NCI-H1048 (cell line): ENCODE measurements at places on chromosomes 1 and 21.

- no peak for DNase-seq
Measured at GRCh38 chr1:14366091-14367018, 232.1 kb upstream of the KAZN start.

DNA sequence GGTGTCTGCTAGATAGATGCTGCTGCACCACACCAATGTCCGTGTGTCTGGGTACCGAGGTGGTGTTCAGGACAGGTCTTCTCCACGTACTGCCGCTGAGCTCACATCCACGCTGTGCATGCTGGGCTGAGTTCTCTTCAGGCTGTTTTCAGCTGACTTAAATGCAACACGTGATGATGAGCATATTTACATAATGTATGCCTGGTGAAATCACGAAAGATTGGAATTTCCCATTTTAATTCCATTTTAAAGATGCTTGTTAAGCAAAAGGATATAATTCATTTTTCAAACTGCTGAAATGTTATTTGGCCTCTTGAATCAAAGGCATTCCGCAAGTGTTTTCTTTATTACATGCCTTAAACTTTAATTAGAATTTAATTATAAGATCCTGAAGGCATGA, 107.9 kb downstream of the FGGY start:
- no peak for DNase-seq

DNA sequence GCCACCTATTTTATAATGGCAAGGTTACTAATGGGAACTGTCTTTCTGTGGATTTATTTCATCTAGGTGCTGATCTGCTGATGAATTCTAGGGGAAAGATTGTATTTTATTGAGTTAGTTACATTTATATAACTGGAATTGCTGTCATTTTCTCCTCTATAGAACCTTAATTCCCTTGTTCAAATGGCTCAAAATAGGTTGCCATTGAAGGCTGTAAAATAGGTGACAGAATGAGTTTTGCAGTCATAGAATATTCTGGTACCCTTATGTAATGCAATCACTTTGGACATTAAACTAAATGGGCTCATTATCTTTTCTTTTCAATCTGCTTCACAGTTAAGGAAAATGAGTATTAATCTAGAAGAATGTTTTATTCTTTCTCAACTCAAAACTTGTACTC, 131.0 kb downstream of the CTH start:
- DNase-seq = no peak

GRCh38 chr1:203306089-203306964, 1.0 kb downstream of the BTG2 start:
- DNase-seq = no peak

DNA sequence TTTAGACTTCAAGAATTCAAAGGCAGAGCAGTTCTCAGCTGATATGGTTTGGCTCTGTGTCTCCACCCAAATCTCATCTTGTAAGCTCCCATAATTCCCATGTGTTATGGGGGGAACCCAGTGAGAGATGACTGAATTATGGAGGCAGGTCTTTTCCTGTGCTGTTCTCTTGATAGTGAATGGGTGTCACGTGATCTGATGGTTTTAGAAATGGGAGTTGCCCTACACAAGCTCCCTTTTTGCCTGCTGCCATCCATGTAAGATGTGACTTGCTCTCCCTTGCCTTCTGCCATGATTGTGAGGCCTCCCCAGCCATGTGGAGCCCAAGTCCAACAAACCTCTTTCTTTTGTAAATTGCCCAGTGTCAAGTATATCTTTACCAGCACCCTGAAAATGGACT, 146.5 kb downstream of the EIF4G3 start:
- DNase-seq = no peak

- no peak for DNase-seq
Measured at GRCh38 chr1:40450495-40451237, 390 bp downstream of the ZFP69B start.

DNA sequence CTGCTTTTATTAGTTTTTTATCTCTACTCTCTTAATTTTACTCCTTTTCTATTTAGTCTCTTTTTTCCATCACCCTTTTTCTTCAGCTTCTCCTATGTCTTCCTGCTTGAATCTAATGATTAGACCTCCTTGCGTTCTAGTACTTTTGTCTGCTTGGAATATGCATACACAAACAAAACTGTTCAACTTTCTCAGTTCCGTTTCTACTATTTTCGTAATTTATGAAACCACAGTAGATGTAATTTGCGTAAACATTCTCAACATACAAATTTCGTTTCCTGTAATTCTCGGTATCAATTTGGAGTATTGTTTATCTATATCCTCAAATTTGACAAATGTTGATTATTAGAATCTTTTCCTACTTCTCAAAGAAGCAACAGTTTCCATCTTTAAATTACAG, 772.5 kb downstream of the USP25 start:
- no peak for DNase-seq

DNA sequence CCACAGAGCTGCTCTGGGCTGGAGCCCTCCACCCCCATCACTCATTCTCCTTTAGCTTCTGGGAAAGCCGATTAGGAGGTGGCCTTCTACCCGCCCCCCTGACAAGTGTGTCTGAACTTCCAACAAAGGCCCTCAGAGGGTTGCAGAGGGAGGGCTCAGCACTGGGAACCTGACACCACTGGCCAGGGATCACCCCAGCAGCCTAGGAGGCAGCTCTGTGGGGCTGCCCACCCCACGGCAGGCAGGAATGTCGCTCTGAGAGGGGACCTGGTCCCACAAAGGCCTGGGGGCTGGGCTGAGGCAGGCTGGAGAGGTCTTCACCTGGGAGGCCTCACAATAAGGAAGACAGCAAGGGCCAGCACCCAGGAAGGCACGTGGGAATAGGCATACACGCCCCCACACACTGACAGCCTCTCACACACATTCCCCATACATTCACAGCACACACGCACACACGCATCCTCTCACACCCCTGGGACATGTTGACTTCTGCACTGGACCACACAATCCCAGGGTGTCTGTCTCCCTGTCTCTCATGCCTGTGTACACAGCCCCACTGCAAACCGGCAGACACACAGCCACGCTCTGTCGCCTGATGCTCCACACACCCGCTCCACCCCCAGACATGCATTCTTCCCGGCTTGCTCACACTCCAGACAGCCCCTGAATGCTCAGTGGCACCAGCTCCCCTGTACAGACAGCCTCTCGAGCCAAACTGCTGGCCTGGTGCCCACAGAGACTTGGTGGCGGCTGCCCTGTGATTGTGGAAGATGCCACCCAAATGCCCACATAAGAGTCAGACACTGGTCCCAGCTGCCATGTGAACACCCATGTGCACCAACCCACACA, 30.7 kb downstream of the DMBX1 start:
- DNase-seq = no peak

GRCh38 chr1:84174051-84174556, 30.0 kb downstream of the PRKACB start:
- no peak for DNase-seq

DNA sequence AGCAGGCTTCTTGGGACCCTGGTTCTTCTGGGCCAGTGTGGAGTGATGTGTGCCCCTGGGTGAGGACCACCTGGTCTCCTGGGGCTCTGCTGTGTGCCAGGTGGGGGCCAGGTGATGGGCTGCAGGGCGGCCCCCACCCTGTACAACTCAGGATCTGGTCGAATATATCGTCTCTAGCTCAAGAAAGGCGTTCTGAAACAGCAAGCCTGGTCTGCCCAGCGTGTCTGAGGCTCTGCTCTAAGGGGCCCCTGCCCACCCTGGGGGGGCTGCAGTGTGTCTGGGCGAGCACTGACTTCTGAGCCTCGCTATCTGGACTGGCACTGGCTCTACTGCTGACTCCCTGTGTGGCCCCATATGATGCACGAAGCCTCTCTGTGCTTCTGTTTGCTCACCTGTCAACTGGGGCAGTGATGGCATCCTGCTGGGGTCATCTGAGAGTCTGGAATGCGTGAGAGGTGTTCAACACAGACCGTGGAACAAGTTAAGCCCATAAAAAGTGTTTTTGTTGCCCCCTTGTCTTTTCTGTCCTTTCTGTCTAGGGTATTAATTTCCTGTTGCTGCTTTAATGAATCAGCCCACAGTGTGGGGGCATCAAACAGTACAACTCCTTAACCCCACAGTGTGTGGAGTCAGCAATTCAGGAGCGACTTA, 56.0 kb upstream of the TRAPPC10 start:
- DNase-seq = no peak

DNA sequence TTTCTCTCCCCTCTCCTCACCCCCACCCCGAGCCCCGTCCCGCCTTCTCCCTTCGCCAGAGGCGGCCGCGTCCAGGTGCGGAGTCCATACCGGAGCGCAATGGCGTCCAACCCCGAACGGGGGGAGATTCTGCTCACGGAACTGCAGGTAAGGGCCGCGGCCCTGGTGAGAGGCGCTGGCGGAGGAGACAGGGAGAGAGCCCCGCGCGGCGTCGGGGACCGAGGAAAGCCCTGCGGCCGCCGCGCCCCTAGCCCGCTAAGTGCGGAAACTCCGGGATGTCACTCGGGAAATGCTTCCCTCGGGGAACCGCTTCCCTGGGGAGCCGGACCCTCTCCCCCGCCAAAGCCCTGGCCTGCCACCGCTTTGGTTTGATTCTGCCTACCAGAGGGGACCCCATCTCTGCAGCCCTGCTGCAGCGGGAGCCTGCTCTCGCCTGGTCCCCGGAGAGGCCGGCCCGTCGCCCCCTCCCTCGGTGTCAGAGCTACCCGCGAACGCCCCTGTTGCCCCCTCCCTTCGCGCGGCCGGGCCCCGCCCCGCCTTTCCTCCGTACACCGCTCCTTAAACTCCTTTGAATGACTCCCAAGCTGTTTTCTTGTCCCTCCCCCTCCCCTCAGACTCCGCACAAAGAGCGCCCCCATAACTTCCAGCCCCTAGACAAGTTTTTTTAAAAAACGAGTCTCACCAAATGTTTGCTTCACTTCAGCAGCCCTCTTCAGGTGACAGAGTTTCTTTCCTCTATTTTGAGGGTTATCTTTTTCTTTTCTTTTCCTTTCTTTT, 597 bp downstream of the PKN2 start:
- DNase-seq = peak; percentile 35

- DNase-seq = no peak
Measured at GRCh38 chr1:197961449-197961848, 44.3 kb downstream of the LHX9 start.
